OCI-LY7 (cell line): ENCODE measurements at places on chromosomes 3 and 15. TPM values are rescaled to one million over a fixed set of nuclear protein-coding genes. Genes with fewer than 3 reads are reported as not detected.

DNA sequence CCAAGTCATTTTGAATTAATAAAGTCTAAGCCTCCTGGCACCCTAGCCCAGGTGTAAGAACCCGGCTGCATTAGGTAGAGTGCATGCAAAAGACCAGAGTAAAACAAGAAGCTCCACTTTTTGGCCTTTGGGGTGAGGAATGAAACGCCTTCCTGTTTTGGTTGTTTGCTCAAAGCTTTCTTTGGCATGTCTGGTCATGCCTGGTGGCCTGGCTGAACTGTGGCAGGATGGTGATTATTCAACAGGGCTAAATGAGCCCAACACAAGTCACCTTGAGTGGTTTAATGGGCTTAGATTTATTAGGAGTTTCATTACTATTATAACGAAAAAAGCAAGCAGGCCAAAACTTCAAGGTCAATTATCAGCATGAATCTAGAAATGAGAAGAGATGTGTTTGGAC is 40.9 kb upstream of the LDHAL6B start:
- peak; percentile 23 for DNase-seq

DNA sequence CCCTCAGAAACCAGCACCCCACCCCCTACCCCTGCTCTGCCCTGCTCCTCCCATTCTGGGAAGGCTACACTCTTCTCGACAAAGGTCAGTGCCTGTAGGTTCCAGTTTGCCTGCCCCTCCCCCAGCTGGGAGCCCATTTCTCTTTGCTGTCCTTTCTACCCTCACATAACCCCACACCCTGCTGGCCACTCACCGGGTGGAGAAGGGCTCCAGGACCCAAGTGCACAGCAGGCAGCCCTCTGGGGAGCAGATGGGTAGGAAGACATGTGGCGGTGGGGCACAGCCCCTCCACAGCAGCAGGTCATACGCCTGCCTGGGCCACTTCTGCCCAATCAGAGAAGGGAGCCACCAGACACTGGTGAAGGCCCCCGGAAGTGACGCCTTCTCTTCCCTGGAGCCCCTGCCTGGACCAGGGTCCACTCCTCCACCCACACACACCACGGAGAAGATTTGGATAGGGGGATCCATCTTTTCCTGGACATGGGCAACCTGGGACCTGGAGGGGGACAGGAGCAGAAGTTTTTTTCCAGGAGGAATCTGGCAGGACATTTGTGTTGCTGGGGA is at the start of gene THPO:
Gene THPO (minus strand): TSS at position 326 of the 564 bp plus-strand sequence. CDS start 1,948 bp downstream, outside the sequence.
- DNase-seq = no peak

Gene IFT80
- 48.9 and 49.5 TPM in 2 replicates for total RNA-seq

Gene DPPA2
- total RNA-seq = not detected in 2 replicates
